Stimulated activated CD8-positive, alpha-beta memory T cell treated with anti-CD3 and anti-CD28 coated beads, Interleukin-7, amount 100 ng/mL, for 1 hour (primary cell): ENCODE measurements at places on chromosomes 4 and X.

GRCh38 chr4:6907658-6908191 is 1.9 kb upstream of the TBC1D14 start:
- DNase-seq = no peak

DNA sequence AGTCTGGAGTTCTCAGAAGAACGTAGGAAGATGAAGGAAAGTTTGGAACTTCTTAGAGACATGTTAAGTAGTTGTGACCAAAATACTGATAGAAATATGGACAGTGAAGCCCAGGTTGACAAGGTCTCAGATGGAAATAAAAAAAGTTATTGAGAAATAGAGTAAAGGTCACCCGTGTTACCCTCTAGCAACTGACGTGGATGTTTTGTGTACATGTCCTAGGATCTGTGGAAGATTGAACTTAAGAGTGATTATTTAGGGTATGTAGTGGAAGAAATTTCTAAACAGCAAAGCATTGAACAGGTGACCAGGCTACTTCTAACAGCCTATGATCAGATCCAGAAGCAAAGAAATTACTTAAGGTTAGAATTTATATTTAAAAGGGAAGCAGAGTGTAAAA is 1020.4 kb downstream of the FSTL5 start:
- no peak for DNase-seq

GRCh38 chrX:137651647-137652046 is 85.7 kb downstream of the ZIC3 start:
- no peak for DNase-seq

GRCh38 chrX:55028040-55028439 is 2.7 kb downstream of the ALAS2 start:
- DNase-seq = no peak

DNA sequence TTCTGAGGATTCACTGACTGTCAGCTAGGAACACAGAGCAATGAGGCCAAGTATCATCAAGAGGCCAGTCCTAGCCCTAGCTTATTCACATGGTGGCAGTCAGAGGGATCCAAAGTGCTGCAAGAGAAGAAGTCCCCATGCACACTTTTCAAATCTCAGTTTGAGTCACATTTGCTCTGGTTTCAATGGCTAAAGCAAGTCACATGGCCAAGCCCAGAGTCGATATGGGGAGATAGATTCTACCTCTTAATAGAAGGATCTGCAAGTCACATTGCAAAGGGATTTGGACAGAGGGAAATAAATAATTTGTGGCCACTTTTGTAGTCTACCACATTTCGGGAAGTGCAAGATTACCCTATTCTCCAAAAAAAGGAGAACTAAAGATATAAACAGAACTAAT is 3.7 kb upstream of the LCORL start:
- DNase-seq = no peak

DNA sequence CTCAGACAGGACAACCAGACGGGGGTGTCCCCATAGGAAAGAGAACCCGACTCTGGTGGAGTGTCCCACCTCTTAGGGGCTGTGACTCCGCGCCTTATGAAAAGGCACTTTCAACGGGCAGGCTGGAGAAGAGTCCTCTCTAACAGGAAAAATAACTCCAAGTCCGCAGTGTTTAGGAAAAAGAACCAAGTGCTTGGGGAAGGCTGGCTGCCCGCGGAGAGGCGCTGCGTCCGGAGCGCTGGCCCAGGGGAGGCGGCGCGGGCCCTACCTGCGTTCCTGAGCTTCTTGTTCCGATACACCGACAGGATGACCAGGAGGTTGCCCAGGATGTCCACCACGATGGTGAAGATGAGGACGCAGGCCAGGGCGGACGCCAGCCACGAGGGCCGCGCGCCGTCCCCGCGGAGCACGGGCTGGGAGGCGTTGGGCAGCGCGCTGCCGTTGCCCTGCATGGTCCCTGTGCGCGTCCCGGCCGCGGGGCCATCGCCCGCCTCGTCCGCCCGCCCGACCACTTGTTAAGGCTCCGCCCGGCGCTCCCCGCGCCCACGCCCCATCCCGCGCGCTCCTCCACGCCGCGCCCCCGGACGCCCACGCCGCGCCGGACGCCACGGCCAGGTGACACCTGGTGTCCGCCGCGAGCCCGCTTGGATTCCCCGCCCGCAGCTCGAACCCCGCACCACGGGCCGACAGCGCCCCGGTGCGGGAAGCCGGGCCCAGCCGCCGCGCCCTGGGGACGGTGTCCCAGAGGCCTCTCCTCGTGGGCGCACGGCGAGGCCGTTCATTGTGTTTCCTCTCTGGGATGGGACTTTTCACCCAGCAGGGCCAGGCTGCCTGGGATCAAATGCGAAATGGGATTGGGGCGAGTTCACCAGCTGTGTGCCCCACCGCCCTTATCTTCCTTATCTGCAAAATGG is at the start of gene MTNR1A:
Gene MTNR1A (minus strand): TSS at position 654 of the 914 bp plus-strand sequence. CDS start 202 bp downstream, at position 452.
- DNase-seq = no peak

DNA sequence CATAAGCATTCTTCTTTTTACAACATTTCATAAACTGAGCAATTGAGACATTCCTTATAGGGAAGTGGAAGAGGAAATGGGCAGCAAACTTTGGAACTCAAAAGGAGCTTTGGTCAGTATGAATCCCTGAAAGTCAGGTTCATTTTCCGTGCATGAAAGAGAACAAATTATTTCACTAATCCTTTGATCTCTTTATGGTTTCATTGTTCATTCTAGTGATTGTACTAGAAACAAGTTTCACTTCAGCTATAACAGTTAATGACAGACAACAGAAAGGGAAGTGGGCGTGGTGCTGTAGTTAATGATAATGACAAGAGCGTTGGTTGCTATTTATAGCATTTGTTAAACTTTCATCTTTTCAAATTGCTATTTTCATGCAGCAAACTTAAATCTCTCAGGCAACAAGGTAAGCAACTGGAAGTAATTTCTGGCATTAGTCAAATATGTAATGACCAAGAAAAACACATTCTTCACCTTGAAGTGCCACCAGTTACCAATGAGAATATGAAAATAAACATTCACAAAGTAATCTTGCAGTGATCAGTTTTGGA is 98.4 kb downstream of the AREG start:
- no peak for DNase-seq

DNA sequence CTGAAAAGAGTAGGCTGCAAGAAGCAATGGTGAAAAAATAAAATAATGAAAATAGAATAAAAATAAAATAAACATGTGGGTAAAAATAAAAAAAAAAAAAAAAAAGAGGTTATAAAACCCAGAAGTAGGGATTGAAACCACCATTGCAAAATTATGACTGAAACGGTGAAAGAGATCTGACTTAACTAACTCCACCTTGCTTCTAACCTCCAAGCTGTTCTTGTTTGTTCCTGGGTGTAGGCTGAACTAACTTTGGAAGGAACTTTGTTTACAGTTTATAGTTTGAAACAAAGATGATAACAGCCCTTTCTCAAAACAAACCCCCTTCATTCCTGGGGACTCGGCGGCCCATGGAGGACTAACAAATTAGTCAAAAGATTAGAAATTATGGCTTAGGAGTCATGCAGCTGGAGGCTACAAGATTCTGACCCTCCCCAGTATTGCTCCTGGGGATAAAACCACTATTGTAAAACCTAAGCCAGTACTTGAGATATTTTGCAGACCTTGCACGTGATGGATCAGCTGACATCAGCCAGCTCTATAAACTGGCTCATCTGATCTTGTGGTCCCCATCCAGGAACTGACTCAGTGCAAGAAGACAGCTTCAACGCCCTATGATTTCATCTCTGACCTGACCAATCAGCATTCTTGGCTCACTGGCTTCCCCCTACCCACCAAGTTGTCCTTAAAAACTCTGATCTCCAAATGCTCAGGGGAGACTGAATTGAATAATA is 30.4 kb downstream of the DDX60L start:
- no peak for DNase-seq

DNA sequence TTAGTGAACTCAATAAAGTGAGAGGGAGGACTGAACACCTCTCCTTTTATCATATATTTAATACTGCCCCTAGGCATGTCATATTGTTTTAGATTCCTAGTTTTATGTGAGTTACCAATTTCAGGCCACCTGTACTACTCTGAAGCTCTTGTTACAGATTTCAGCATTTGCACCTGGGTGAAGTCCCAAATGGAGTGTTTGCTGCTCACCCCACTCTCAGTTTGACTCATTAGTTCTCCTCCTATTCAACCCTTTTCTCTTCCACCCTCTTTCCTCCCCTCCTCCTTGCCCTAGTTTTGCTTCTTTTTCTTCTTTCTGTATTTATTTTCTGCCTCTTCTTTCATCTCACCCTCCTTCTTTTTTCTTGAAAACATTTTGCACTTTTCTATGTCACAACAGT is 1852.2 kb upstream of the IGFBP7 start:
- no peak for DNase-seq

- no peak for DNase-seq
Measured at GRCh38 chr4:17024425-17024824, 126.0 kb upstream of the LDB2 start.

- DNase-seq = no peak
Measured at GRCh38 chr4:7850489-7850888, 89.2 kb downstream of the AFAP1 start.

- DNase-seq = no peak
Measured at GRCh38 chrX:80812176-80812575, 2.5 kb upstream of the BRWD3 start.

- no peak for DNase-seq
Measured at GRCh38 chr4:87079967-87080366, 140.5 kb downstream of the KLHL8 start.

GRCh38 chr4:40662962-40663604 is 33.4 kb upstream of the RBM47 start:
- no peak for DNase-seq

GRCh38 chr4:75477201-75477600 is 37.0 kb downstream of the RCHY1 start:
- DNase-seq = no peak

GRCh38 chrX:107738768-107739167 is 36.8 kb downstream of the TSC22D3 start:
- DNase-seq = no peak

DNA sequence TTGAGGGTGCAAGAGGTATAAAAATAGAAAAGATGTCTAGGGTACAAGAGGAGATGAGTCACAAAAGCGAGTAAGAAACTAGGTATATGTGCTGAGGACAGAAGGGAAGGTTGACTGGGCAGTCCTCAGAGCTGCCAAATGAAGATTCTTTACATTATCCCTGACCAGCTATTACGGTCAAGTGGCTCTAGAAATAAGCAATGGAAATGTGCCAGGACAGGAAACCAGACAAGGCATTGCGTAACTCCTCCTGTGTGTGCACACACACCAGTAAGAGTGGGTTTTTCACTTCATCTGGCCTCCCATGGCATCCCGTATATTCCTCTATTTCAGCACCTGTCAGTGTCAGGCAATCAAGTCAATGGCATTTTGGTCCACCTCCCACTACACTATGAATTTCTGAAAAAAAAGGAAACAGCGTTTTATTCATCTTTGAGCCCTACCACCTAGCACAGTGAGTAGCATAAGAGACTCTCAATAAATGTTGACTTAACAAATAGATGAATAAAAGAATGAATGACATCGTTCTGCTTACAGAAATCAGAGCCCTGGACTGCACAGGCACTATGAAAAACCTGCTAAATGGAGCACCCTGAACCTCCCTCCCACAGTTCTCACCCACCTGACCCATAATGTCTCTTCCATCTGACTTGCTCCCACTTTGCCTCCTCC is 62.6 kb upstream of the KLF3 start:
- no peak for DNase-seq

GRCh38 chrX:132602701-132603100 is 113.9 kb upstream of the MBNL3 start:
- DNase-seq = no peak

DNA sequence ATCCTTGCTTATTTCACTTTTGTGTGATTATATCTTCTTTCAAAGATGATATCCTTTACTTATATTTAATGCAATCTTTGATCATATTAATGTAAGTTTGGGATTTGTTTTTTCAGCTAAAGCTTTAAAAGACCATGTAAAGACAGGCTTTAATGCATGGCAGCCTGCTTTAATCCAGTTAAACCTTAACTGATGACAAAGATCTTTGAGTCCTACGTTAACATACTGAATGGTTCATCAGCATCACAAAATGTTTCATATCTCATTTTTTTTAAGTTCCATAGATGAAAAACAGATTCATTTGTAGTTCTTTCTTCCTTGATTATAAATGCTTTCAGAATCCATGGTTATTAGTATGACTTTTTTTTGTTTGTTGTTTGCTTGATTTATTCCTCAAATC is 1102.8 kb downstream of the FSTL5 start:
- DNase-seq = no peak

- DNase-seq = no peak
Measured at GRCh38 chr4:154314248-154314647, 177.4 kb downstream of the DCHS2 start.

DNA sequence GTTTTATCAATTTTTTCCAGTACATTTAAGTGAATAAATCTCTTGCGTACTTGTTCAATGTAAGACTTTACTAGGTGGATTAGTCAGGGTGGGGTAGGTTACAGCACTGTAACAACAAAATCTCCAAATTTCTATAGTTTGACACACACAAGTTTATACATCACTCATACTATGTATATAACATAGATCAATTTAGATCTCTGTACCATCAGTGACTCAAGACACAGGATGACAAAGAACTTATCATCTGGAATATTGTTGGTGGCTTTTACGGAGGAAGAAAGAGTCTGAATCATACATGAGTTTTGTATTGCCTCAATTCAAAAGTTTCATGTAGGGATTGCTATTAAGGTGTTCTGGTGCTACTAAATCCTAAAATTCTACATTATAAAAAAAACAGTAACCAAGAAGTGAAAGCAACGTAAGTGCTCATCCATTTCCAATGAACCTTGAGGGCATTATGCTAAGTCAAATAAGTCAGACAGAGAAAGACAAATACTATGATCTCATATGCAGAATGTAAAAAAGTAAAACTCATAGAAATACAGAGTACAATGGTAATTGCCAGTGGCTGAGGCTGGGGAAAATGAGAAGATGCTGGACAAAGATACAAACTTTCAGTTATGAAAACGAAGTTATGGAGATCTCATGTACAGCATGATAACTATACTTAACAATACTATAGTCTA is 98.0 kb upstream of the DKK2 start:
- DNase-seq = no peak

- DNase-seq = peak; percentile 45
Measured at GRCh38 chrX:101617211-101618191, at the start of gene ARMCX6. Gene ARMCX6 (minus strand): TSS chrX:101618000. CDS start chrX:101616620, 1,380 bp downstream.

DNA sequence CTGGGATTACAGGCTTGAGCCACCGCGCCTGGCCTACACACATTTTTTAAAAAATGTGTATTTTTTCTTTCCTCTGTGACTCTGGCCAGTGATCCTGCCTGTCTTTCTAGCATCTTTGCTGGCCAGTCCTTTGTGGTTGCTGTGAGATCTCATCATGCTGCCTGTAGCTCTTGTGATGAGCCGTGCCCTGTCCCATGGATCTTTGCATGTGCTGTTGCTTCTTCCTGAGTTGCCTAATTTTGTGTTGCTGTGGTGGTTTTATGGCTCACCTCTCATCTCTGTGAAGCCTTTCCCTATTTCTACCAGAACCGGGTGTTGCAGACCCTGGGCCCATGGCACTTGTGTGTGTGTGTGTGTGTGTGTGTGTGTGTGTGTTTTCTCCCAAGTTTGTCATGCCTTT is 8.3 kb downstream of the NSD2 start:
- no peak for DNase-seq

DNA sequence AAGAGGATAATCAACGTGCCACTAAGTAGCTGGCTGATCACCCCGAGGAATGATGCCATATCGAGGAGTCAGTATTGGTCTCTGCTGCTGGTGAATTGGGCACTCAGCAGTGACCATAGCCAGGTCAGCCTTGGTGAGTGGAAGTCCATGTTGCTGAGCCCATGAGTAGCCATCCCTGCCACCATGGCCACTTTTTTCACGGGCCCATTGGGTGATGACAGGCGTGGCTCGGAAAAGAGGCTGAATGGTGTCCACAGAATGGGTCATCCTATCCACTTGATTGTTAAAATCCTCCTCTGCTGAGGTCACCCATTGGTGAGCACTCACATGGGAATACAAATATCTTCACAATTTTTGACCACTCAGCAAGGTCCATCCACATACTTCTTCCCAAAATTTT is 114.4 kb downstream of the UBE2NL start:
- DNase-seq = no peak
